Activated naive CD4-positive, alpha-beta T cell treated with anti-CD3 and anti-CD28 coated beads for 36 hours (primary cell): ENCODE measurements at places on chromosomes 2 and 18.

GRCh38 chr2:112701052-112701451, 19.8 kb upstream of the NT5DC4 start:
- DNase-seq: no peak

GRCh38 chr2:52253416-52253980, 1221.6 kb upstream of the NRXN1 start:
- no peak for DNase-seq

DNA sequence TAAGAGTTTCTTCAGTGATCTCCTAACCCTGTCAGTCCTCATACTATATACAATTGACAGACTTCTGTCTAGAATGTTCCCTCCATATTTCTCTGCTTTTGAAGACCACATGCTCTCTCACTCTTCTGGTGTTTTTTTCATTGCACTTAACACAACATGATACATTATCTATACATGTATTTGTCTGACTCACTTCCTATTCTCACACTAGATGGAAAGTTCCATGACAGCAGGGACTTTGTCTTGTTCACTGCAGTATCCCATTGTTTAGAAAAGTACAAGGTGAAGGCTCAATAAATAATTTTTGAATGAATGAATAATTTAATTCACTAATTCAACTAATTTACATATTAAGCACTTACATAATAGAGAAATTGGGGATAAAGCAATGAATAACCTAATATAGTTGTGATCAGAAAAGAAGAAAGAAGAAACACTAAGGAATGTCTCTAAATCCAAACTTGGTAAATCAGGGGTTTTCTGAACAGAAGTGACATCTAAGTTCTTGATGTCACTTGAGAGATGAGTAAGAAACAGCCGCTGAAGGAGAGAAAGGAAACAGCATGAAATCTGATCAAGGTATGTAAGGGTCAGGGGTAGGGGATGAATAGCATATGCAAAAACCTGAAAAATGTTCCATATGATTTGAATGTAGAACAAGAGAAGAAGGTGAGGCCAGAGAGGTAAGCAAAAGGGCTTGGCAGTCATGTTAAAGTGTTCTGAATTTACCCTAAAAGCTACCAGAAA, 42.4 kb downstream of the MBD2 start:
- peak; percentile 20 for DNase-seq

DNA sequence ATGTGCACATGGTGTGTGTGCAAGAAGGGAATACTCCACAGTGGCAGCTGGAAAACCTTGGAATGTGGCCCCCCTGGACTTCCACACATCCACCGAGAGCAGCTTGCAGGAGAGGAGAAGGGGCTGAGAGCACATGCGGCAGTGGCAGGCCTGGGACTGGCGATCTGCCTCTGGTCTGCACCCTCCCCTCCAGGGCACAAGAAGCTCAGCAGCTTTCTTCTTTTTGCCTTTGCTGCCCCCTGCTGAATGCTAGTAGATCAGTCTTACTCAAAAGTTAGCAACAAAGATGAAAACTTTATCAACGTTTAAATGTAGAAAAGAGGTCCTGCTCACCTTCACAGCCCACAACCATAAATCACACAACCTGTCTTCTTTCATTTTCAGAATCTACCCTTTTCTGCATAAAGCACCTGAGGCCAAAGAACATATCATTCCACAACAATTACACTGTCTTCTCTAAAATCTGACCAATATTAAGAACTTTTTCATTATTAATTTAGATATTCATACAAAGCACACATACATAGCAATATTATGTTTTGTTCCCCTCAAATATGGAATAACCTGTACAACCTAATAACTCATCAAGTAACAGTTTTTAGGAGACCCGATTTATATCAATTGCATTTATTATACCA, 34.6 kb downstream of the TGFBRAP1 start:
- DNase-seq: peak; percentile 55

DNA sequence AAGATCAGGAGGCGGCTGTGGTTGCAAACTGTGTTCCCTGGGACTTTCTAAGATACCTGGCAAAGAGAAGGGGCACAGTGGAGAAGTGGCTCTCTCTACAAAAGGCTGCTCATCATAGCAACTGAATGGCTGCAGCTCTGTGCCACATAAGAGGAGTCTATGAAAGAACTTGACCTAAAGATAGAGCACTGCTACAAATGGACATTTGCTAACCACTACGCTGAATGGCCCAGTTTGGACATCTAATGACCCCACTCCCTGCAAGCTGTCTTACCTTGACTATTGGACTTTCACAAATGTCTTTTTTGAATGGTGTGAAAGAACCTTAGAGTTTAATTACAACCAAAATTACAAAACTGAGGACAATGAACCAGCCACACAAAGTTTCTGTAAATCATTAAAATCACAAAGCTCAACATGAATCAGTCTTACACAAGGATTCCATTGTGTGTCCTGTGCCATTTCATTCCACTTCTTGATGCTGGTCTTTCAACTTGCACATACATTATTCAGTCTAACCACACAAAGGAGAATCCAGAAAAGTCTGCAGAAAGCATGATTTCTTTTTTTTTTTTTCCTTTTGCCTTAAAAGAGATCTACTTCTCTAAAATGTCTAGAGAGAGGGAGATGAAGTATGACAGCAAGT, 154.0 kb downstream of the LAMA1 start:
- DNase-seq: no peak

- DNase-seq: no peak
Measured at GRCh38 chr2:20432714-20433113, 14.2 kb upstream of the RHOB start.

GRCh38 chr2:25725877-25726276, 52.5 kb upstream of the DTNB start:
- DNase-seq: no peak

- peak; percentile 26 for DNase-seq
Measured at GRCh38 chr2:175414882-175415487, 233.5 kb upstream of the ATP5MC3 start.
